ENCODE measurements at places on chromosomes 3 and 15. TPM values are rescaled to one million over a fixed set of nuclear protein-coding genes. Genes with fewer than 3 reads are reported as not detected.
A peak's percentile ranks its signal among the peaks of the same experiment; 100 is the strongest.

- no peak overlapping the region for H3K27ac ChIP-seq
- no peaks in the 10 kb centered on the region for H3K36me3 ChIP-seq
- H3K4me3 ChIP-seq: no peak overlapping the region
- H3K4me1 ChIP-seq: no peaks in the 10 kb centered on the region
- H3K27me3 ChIP-seq: no peaks in the 10 kb centered on the region
These were observed 131.7 kb downstream of the RYR3 start for GRCh38 chr15:33442449-33442848.

CNTN6 gene
- total RNA-seq: 0.48 TPM

GRCh38 chr3:57298041-57298440, 5.6 kb upstream of the ASB14 start:
- no peaks in the 10 kb centered on the region for H3K27me3 ChIP-seq
- no peak overlapping the region for H3K4me3 ChIP-seq
- H3K4me1 ChIP-seq: no peaks in the 10 kb centered on the region
- no peak overlapping the region for H3K27ac ChIP-seq

RBPMS2 gene
- total RNA-seq: 9.9 TPM

CFAP91 gene
- 3.7 TPM for total RNA-seq

C3orf49 gene
- not detected for total RNA-seq

DNA sequence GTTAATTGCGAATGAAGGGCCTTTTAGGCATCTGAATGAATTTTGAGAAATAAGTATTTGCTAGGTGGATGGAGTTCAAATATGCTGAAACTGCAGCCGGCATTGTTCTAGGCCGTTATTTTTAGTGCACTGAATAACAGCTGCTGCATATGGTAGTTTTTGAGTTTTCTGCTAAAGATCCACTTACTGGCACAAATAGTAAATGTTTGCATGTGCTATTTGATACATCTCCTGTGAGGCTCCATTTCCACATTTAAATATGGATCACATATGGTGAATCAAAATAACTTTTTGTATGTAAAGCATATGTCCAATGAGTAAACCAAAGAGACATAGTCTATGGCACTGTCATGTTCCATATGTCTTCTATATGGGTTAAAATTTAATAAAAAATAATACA, 56.7 kb upstream of the CNTN4 start:
- no peaks in the 10 kb centered on the region for H3K4me1 ChIP-seq
- no peaks in the 10 kb centered on the region for H3K27me3 ChIP-seq
- H3K36me3 ChIP-seq: no peaks in the 10 kb centered on the region
- no peak overlapping the region for H3K27ac ChIP-seq
- DNase-seq: no peak

DNA sequence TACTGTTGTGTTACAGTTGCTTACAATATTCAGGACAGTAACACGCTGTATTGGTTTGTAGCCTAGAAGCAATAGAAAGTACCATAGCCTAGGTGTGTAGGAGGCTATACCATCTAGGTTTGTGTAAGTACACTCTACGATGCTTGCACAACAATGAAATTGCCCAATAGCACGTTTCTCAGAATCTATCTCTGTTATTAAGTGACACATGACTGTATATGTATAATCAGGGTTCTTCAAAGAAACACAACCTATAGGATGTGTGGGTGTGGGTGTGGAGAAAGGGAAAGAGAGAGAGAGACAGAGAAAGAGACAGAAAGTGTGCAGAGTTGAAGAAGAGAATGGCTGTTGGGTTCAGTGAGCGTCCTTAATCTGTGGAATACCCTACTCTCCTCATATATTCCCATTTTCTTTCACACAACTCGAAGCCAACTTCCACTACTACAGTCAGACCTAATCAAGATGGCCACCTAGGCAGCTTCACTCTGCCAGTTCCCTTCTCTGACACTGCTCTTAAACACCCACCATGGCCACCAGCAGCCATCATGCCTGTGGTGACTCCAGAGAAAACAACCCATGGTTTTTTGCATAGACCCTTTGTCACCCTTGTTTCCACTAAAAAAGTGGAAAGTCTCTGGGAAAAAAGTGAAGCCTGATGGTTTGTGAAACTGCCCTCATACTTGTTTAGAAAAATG, 5.8 kb upstream of the PPP4R2 start:
- no peak overlapping the region for H3K27ac ChIP-seq
- no peaks in the 10 kb centered on the region for H3K36me3 ChIP-seq
- DNase-seq: no peak
- no peaks in the 10 kb centered on the region for H3K27me3 ChIP-seq
- H3K4me1 ChIP-seq: no peaks in the 10 kb centered on the region
- no peak overlapping the region for H3K4me3 ChIP-seq

DNA sequence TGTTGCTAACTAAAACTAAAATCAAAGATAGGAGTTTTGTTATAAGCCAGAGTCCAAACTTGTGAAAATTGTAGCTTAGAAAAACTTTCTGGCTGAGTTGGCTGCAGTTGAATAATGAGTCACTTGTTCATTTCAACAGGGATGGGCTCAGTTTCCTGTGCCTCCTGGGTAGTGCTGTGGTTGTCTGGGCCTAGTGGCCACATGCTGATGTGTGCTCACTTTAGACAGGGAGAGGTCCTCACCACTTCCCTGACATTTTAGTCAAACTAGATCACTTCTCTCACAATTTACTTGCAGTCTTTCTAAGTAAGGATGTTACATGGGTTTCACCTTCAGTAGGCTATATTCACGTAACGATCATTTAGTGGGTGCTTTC, 6.3 kb upstream of the UBE2Q2 start:
- no peak overlapping the region for H3K4me3 ChIP-seq
- H3K27ac ChIP-seq: no peak overlapping the region
- H3K4me1 ChIP-seq: no peaks in the 10 kb centered on the region

DNA sequence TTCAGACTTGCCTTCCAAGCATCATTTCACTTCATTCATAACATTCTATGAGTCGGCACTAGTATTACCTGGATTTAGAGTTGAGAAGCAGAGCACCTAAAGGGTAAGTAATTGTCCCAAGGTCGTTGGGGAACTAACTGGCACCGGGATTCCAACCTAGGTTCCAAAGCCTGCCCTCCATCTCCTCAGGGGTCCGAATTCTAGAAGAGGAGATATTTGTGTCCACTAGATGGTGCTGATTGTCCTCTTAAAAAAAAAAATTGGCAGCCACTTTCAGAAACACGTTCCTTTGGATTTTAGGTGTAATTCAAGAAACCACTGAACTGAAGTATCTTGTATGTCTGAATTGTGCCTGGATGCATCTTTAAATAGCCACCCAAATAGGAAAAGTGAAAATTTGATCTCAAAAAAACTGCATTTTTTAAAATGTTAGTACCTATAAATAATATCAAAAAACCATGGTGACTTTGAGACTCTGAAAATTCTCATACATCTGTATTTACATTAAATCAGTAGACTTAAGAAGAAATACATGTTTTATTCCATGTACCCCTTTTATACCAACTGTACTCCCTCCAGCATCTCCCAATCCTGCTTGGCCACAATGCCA, 3.9 kb upstream of the FSIP1 start:
- H3K36me3 ChIP-seq: no peaks in the 10 kb centered on the region
- H3K27me3 ChIP-seq: no peaks in the 10 kb centered on the region
- no peak overlapping the region for H3K4me3 ChIP-seq
- DNase-seq: no peak
- no peaks in the 10 kb centered on the region for H3K4me1 ChIP-seq

DNA sequence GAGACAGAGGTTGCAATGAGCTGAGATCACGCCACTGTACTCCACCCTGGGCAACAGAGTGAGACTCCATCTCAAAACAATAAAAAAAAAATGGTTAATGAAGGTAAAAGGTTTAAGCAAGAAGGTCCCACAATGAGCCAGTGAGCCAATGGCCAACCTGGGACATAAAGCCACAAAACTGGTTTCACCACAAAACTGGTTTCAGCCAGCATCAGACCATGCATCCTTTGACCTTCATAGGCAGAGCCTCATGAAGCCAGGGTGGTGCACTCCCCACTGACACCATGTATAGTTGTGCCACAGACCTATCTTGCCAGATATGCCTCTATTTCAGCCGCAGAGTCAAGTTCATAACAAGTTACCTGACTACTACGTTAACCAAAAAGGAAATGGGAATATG, 41.9 kb downstream of the SCAP start:
- H3K36me3 ChIP-seq: peaks cover 6% of the 10 kb centered on the region
- DNase-seq: no peak
- no peak overlapping the region for H3K27ac ChIP-seq
- no peaks in the 10 kb centered on the region for H3K4me1 ChIP-seq
- H3K4me3 ChIP-seq: no peak overlapping the region
- no peaks in the 10 kb centered on the region for H3K27me3 ChIP-seq

- H3K27ac ChIP-seq: no peak overlapping the region
- no peak overlapping the region for H3K4me3 ChIP-seq
- no peaks in the 10 kb centered on the region for H3K36me3 ChIP-seq
These were observed 231.2 kb downstream of the IL5RA start for GRCh38 chr3:2879023-2879422.

DNA sequence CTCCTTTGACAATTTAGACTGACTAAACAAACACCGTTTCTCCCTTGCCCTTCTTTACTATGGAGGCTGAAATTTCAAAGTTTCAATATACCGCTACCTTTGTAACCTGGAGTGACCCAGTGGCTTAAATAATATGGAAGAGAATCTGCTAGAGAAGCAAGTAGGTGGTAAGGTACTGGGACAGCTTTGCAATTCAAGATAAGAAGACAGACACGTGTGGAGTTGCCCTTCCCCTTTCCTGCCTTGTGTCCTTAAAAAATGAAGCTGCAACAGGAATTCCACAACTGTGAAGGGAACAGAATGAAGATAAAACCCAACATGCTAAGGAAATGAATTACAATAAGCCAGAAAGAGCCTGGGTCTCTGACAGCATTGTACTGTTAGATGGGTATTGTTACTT, 26.4 kb downstream of the CBLB start:
- H3K36me3 ChIP-seq: no peaks in the 10 kb centered on the region
- no peak for DNase-seq
- H3K4me1 ChIP-seq: peaks cover under 1% of the 10 kb centered on the region
- no peaks in the 10 kb centered on the region for H3K27me3 ChIP-seq
- no peak overlapping the region for H3K4me3 ChIP-seq

GP5 gene
- 0.19 TPM for total RNA-seq

DNA sequence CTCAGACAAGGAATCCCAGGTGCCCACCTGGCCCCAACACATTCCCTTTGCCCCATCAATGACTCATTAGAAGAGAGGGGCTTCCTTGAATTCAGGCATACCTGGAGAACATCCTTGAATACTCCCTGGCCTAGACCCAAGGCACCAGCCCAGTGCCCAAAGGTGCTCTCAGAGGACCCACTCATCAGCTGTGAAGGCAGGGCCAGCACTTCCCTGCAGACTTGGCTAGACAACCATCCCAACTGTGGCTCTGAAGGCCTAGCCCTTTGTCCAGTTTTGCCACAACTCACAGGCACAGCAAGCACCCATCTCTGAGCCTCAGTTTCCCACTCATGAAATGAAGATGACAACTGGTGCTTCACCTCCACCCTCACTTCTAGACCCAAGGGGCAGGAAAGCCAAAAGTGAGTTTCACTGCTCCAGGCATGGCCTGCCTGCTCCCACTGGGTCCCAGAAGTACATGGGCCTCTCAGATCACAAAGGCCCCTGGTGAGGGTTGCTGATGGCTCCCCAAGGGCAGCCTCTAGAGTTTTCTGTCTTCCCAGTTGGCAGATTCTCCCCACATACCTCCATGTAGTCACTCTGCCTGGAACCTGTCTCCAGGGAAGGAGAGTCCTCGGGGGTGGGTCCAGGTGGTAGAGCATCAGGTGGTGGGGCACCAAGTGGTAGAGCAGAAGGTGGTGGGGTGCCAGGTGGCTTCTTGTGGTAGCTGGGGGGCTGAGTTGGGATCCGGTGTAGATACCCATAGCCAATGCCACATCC, 7.5 kb downstream of the GORASP1 start:
- no peaks in the 10 kb centered on the region for H3K27me3 ChIP-seq
- peaks cover 9% of the 10 kb centered on the region for H3K36me3 ChIP-seq
- H3K27ac ChIP-seq: no peak overlapping the region
- no peaks in the 10 kb centered on the region for H3K4me1 ChIP-seq
- DNase-seq: no peak

DNA sequence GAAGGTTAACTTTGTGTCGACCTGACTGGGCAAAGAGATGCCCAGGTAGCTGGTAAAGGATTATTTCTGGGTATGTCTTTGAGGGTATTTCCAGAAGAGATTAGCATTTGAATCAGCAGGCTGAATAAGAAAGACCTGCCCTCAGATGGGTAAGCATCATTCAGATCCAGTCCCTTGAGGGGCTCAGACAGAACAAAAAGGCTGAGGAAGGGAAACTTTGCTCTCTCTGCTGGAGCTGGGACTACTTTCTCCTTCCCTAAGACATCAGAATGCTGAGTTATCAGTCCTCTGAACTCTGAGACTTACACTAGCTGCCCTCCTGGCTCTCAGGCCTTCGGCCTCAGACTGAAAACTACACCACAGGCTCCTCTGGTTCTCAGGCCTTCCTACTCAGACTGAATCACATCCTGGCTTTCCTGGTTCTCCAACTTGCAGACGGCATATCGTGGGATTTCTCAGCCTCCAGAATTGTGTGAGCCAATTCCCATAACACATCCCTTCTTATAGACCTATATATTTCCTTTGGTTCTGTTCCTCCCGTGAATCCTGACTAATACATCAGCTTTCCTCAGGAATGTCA, 982.9 kb downstream of the TUSC7 start:
- no peak for DNase-seq
- H3K27ac ChIP-seq: no peak overlapping the region
- no peaks in the 10 kb centered on the region for H3K36me3 ChIP-seq
- H3K4me1 ChIP-seq: no peaks in the 10 kb centered on the region
- H3K4me3 ChIP-seq: no peak overlapping the region

GRCh38 chr3:175716446-175716845, 857.3 kb downstream of the NAALADL2 start:
- H3K4me3 ChIP-seq: no peak overlapping the region
- DNase-seq: no peak
- H3K4me1 ChIP-seq: no peaks in the 10 kb centered on the region
- H3K27ac ChIP-seq: no peak overlapping the region

- H3K4me1 ChIP-seq: no peaks in the 10 kb centered on the region
- no peaks in the 10 kb centered on the region for H3K27me3 ChIP-seq
- H3K36me3 ChIP-seq: no peaks in the 10 kb centered on the region
- no peak overlapping the region for H3K4me3 ChIP-seq
- no peak for DNase-seq
These were observed 25.2 kb downstream of the NIPA1 start for GRCh38 chr15:22811640-22812039.

- no peaks in the 10 kb centered on the region for H3K36me3 ChIP-seq
- H3K4me1 ChIP-seq: no peaks in the 10 kb centered on the region
- DNase-seq: no peak
- H3K27ac ChIP-seq: no peak overlapping the region
These were observed 35.3 kb upstream of the TUBGCP5 start for GRCh38 chr15:23074684-23075083.

DNA sequence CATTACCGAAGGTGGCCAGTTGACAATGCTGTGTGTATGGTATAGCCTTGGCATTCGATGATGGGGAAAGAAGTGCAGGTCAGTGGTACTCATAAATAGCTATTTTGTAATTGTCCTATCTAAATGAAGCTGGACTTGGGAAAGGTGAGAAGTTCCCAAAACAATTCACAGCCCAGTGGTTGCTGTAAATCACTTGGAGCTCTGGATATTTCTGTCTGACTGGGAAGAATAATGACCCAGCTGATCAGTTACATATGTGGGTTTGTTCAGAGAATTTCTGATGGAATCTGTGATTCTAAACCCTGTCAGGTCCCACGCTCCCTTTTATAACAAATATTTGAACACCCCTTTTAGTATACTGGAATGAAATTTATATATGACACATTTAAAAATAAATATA, 133.9 kb upstream of the PFN2 start:
- H3K27me3 ChIP-seq: no peaks in the 10 kb centered on the region
- H3K27ac ChIP-seq: no peak overlapping the region
- peaks cover 7% of the 10 kb centered on the region for H3K4me1 ChIP-seq
- H3K4me3 ChIP-seq: no peak overlapping the region

GRCh38 chr3:175672119-175672689, 813.1 kb downstream of the NAALADL2 start:
- no peaks in the 10 kb centered on the region for H3K4me1 ChIP-seq
- no peak for DNase-seq
- H3K27ac ChIP-seq: no peak overlapping the region
- peak overlapping the region; percentile 72 for H3K4me3 ChIP-seq
- H3K36me3 ChIP-seq: no peaks in the 10 kb centered on the region

SEMA6D gene
- 9.0 TPM for total RNA-seq
